Right cardiac atrium (tissue), 5 donors: ENCODE measurements at places on chromosomes 5 and 9.

DNA sequence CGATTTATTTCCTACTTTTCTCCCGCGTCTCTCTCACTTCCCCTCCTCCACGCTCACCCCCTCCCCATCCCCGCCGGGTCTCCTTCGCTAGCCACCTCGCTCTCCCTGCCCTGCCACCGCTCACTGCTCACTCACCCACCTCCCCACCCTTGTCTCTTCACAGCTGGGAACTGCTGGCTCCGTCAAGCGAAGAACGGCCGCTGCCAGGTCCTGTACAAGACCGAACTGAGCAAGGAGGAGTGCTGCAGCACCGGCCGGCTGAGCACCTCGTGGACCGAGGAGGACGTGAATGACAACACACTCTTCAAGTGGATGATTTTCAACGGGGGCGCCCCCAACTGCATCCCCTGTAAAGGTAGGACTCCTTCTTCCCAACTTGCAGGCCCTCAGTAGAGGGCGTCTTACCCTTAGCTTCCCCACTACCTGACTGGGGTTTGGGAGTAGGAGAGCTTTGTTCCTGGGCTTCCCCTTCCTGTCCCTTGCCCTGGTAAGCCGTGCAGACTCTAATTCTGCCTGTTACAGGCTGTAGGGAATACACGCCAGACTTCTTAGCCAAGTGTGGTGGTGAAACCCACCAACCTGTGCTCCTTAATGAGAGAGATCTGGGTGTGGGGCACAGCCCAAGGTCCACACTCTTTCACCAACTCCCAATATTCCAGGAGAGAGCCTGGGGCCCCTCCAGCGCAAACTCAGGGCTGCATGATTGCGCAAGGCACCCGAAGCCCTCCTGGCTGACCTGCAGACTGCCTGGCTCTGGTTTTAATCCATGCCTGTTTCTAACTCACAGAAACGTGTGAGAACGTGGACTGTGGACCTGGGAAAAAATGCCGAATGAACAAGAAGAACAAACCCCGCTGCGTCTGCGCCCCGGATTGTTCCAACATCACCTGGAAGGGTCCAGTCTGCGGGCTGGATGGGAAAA is 2.5 kb downstream of the FST start:
- DNase-seq, result peak; percentile 46

DNA sequence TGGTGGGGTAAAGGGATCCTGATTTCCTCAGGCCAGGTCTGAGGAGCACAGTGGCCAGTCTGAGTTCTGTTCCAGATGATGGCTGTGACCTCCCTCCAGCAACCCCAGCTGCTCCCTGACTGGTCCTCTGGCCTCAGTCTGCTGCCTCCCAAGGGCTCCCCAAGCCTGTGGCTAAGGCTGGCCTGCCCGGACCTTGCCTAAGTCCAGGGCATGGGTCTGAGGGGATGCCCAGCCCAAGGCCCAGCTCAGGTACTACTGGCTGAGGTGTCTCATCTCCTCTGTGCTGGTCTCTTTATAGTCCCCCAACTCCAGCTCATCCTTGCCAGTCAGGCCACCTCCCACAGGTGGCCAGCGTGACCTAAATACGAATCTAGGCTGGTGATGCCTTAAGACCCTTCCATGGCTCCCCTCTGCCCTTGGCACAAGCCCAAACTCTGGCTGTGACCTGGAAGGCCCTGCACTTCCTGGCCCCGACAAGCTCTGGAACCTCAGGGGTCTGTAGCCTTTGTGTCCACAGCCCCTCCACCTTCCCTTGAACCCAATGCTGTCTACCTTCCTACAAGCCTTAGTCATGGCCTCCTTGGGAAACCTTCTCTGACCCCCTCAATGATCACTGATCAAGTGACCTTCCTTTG is 9.8 kb downstream of the KIF12 start:
- DNase-seq, result no peak

GRCh38 chr9:116394894-116395698 is 241.5 kb downstream of the PAPPA start:
- DNase-seq, result no peak

DNA sequence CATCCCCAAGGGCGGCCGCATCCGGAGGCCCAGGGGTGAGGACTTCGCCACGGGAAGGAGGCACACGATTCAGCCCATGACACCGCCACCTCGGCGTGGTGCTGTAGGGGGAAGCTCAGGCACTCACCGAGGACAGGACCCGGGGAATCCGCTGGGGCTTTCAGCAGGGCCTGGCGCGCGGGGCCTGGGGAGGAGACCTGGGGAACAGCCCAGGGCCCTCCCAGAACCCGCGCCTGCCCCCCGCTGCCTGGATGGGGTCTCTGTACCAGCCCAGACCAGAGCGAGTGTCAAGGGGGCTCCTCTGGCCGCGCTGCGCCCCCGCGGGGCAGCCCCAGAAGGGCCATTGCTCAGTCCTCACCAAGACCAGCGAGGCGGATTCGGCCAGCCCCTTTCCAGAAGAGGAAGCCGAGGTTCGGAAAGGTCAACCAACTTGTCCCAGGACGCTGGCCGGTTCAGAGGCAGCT is 12.8 kb downstream of the COL23A1 start:
- DNase-seq, result peak; percentile 56

GRCh38 chr5:125343015-125343414 is 596.6 kb upstream of the ZNF608 start:
- DNase-seq, result no peak

- DNase-seq, result no peak
These were observed 19.7 kb upstream of the GLE1 start for GRCh38 chr9:128484686-128485413.

- no peak for DNase-seq
These were observed 109.2 kb downstream of the PAX5 start for GRCh38 chr9:36924757-36925432.

GRCh38 chr5:66362687-66363086 is 218.6 kb downstream of the SREK1 start:
- no peak for DNase-seq

GRCh38 chr5:118687100-118687499 is 301.2 kb downstream of the DTWD2 start:
- no peak for DNase-seq

DNA sequence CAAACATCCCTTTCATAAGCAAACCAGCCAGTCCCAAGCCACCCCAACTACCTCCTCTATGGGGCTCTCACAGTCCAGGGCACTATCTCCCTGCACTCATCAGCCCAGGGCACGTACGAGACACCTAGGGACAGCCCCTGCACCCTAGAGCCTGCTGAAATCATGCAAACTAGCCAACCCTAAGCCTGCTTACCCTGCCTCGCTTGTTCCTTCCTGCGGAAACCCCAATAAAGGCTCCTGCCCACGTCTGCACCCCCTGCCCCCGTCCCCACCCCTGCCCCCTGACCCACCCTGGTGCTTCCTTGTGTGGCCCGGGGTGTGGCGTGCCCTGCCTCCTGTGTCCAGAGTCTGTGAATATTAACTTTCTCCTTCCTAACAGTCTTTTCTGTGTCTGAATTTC is 135.9 kb downstream of the GADD45G start:
- DNase-seq, result no peak

GRCh38 chr9:3370715-3371114 is 155.1 kb downstream of the RFX3 start:
- no peak for DNase-seq

GRCh38 chr5:60794691-60795090 is 49.4 kb downstream of the ELOVL7 start:
- DNase-seq, result no peak

DNA sequence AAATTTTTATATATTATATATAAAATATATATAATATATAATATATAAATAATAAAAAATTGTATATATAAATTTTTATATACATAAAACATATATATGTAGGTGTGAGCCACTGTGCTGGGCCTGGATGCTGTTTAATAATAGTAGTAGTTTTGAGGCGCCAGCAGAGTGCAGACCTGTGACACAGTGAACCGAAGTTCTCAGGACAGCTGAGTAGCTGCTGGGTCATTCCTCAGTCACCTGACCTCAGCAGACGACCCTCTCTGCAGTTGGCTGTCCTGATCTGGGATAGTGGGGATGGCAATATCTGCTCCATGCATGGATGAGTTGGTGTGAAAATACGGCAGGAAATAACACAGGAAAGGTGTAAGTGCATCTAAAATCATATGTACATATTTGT is 3.3 kb upstream of the SNX18 start:
- no peak for DNase-seq

- DNase-seq, result peak; percentile 70
These were observed 21.7 kb downstream of the ERGIC1 start for GRCh38 chr5:172855597-172856292.

GRCh38 chr5:102666164-102666946 is 88.8 kb upstream of the PAM start:
- DNase-seq, result no peak

GRCh38 chr5:90037646-90038045 is 371.9 kb downstream of the CETN3 start:
- DNase-seq, result peak; percentile 43

DNA sequence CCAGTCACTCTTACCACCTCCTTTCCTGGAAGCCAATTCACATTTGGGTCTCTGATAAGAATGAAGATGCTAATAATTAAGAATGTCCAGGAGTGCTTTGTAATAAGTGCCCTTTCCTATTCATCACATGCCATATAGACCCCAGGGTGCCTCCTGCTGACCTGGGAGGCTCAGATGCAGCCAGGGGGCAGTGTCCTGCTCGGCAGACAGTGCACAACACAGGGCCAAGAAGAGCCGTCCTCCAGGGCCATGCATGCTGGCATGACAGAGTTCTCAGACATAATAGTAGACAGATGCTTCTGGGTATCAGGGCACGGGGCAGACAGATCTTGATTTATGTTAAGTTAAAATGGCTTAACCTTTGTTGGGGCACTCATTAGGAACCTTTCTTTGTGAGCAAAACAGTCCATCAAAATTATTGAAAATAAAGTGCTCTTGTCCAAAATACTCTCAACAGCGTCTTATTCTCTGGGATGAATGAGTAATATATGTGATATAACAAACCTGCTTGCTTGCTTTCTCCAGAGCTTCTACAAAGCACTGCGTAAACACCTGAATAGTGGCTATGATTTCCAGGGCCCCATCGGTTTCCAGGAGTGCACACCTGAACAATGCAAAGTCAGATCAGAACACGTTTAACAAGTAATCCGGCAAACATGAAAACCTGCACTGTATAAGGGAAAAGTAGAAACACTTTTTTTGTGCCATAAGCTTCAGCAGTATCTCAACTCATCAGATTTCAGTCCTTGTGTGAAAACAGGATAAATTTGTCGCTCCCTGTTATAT is 192.7 kb downstream of the FANCC start:
- DNase-seq, result no peak

DNA sequence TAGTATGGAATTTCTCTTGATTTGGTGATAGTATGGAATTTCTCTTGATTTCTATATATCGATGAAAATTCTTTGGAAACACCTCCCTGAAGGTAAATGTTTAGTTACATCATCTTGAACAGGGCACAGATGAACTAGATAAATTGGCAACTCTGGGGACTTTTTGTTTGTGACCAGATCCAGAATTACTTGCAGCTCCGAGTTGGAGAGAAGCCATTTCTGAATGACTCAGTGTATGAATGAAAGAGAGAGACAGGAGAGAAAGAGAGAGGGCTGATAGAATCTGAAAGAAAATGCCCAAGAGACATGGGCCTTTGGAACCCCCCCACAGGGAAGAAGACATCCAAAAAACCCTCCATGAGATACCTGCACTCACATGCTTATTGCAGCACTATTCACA is 14.1 kb downstream of the TNFSF15 start:
- DNase-seq, result no peak

- no peak for DNase-seq
These were observed 26.6 kb upstream of the TTLL11 start for GRCh38 chr9:122119721-122120120.

DNA sequence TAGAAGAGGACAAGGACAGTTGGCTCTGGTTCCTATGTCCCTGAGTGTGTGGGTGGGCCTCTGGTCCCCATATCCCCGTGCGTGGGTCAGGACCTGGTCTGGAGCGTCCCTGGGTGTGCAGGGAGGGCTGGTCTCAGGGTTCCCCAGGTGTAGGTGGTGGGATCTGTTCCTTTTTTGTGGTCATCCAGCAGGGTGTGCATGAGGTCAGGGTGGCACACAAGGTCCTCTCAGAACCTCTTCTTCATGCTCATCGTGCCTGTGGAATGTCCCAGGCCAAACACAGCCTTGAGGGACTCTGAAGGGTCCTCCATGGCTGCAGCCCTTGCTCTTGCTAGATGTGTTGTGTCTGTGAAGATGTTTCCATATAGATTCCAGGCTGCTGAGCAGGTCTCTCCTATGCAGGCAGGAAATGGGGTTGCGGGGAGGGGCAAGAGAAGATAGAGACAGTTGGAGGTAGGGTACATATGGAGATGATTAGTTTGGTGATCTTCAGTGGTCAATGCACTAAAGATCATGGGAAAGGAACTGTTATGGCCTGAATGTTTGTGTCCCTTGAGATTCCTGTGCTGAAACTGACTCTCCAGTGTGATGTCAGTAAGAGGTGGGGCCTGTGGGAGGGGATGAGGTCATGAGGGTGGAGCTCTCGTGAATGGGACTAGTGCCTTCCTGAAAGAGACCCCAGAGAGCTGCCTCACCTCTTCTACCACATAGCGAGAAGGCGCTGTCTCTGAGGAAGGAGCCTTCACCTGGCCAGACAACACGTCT is 53.1 kb downstream of the NXNL2 start:
- no peak for DNase-seq

DNA sequence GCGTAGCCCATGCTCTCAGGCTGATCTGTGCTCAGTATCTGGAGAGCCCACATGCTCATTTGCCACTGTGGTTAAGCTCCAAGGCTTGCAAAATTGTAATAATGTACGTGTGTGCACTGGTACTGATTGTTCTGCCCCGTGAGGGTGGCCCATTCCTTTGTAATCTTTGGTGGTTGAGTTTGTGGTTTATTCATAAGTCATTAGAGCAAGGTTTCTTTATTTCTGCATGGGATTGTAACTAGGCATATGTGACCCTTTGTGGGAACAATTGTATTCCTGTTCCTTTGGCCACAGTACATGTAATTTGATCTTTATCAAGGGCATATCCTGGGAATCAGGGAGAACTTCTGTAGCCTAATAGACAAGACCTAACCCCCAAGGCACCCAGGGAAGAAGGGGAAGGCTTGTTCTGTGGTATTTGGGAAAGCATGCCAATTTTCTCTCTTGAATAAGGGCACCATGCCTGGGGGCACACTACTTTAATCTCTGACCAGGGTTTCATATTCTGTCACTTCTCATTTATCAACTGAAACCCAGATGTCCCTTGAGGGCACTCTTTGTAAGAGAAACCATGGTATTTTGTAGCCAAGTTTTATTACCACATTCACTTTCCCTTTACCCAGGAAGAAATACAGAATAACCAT is 74.6 kb downstream of the NPR3 start:
- no peak for DNase-seq

GRCh38 chr9:114958844-114959235 is 28.4 kb upstream of the TNFSF8 start:
- DNase-seq, result no peak

GRCh38 chr9:4020038-4020754 is 279.7 kb downstream of the GLIS3 start:
- DNase-seq, result no peak

GRCh38 chr5:43482490-43483297 is 971 bp downstream of the TMEM267 start:
- no peak for DNase-seq

GRCh38 chr5:127235136-127235535 is 55.5 kb upstream of the MEGF10 start:
- DNase-seq, result no peak

GRCh38 chr9:77927265-77927664 is 104.3 kb downstream of the GNAQ start:
- no peak for DNase-seq
